Hematopoietic multipotent progenitor cell treated with erythropoietin and hydrocortisone succinate and interleukin-3 and kit ligand, for 17 days (in vitro differentiated cells): ENCODE measurements at places on chromosomes 2 and 18.
A peak's percentile ranks its signal among the peaks of the same experiment; 100 is the strongest.

DNA sequence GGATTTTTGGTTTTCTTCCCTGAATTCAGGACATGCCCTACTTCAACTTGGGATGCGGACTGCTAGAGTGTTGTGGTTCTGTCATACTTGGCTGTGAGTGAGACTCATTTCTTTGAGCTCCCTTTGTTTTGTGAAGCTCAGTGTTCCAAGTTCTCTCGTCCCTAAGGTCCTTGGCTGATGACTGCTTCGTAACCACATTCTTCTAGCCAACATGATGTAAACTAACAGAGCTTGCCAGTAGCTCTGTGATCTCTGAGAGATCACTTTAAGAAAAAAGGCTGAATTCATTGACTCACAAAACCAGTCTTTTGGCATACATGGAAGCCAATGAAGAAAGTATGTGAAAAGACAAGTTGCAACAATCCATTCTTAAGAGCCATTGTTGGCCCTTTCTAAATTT, 96.9 kb upstream of the MSTN start:
- DNase-seq = no peak

GRCh38 chr18:58732471-58732870, 61.2 kb downstream of the MALT1 start:
- no peak for DNase-seq

DNA sequence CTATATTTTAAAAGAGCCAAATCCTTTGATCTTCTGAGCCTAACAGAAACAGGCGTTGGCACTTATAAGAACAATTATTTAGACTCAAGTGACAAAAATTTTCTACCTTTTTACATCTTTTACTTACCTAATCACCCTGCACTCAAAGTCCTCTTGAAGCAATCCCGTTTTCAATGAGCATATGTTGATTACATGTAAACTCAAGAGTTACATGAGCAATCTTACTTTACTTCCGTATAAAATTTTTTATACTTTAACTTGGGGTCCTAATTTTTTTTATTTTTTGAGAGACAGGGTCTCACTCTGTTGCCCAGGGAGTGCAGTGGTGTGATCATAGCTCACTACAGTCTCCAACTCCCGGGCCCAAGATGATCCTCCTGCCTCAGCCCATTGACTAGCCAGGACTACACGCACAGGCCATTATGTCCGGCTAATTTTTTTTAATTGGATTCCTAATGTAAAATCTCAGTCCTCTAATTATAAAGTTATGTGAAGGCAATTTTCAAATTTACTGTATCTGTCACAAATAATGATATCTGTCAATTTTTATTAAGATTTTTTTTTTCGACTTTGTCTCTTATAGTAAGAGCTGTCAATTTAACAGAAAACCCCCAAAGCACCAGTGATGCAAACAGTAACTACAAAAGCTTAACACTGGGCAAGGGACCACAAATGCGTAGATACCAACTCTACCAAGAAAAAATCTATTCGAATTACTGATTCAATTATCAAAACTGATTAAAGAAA, 19.1 kb upstream of the STPG4 start:
- peak; percentile 46 for DNase-seq

GRCh38 chr2:58448065-58448507, 207.0 kb upstream of the FANCL start:
- no peak for DNase-seq

DNA sequence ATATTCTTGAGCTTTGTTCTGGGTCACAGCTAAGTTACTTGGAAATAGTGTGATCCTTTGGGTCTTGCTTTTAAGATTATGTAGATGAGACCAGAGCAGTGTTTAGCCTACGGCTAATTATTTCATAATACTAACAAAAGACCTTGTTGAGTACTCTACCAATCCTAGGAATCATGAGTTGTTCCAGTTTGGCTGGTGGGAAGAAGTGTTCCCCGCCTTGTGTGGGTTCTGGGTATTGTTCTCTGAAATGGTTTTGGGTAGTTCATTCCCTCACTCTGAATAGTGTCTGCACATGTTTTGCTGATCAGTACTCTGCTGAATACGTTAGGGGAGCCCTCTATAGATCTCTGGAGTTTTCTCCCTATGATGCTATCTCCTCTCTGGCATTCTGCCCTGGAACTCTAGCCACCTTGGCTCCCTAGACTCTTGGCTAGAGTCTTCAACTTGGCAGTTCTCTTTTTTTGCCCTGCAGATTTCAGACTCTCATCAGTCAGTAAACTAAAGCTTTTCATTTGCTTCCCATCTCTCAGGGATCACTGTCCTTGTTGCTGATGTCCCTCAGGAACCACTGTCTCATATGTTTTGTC, 48.4 kb downstream of the NEMP2 start:
- DNase-seq = peak; percentile 36

GRCh38 chr2:233463586-233463985, 103.0 kb downstream of the USP40 start:
- no peak for DNase-seq

DNA sequence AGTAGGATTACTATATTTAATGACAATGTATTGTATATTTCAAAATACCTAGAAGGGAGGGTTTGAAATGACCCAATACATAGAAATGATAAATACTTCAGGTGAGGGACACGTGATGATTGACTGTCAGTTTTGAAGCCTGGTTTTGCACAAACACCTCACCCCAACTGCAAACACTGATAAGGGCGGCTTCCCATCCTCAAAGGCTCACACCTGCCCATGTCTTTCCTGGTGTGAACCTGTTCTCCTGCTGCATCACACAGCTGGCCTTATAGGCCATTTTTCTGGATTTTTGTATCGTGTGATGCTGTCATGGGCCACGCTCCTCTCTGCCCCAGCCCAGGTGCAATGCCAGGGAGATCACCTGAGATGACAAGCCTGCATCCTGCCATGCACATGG, 166.5 kb upstream of the NCK2 start:
- DNase-seq = no peak

DNA sequence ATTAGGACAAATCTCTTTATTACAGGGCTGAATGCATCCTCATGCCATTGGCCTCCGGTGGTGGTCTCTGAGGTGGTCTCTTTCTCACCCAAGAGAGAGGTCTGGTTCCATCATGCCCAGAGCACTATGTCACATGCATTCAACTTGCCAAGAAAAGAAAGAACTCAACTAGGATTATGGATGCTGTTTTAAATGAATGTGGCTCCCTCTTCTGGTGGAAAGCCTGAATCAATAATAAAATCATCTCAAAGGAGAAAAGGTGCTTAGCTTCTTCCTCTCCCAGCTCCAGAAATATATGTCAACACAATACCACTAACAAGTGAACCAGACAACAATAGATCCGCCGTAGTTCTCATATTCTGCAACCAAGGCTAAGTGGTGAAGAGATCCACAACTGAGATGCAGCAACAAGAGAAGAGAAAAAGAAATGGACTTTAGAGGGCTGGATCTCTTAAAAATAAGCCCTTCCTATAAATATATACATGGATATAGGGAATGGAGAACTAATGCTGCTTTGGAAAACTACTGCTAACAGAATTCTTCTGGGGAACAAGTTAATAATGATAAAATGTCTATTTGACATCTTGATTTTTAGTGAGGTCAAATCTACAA, 396.8 kb downstream of the NCKAP5 start:
- DNase-seq = no peak

DNA sequence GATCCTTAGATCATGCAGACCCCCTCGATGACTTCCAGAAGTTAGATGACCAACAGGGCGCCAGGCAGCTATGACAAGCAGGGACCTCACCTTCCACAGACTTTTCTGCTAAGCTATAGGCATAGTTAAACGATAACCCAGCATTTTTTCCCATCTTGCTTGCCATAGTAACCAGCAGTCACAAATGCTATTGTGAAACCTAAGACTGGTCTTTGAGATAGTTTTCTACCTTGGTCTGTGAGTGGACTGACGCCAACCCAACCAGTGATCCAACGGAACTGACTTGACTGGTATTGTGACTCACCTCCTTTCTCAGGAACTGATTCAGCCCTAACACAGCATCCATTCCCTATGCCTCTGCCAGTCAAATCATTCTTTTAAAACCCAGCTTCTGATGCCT, 361.2 kb downstream of the LRRTM4 start:
- no peak for DNase-seq

DNA sequence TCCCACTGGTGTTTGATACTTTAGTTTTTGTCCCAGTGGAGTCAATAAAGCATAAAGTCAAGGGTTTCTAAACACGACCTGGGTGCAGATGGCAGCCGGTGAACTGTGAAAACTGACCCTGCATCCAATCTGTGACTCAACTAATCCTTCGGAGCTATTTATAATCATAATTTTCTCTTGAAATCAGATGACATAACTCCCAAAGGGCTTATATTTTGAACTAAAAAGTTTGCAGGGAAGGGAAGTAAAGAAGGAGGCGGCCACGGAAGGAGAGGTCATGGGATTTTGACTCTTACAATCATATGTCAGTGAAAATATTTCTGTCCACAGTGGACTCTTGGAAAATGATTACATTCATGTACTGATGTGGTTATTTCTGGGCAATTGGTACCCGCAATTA, 178.5 kb downstream of the PDE1A start:
- DNase-seq = no peak

- DNase-seq = no peak
These were observed 58.1 kb upstream of the ERBB4 start for GRCh38 chr2:212596688-212597087.

DNA sequence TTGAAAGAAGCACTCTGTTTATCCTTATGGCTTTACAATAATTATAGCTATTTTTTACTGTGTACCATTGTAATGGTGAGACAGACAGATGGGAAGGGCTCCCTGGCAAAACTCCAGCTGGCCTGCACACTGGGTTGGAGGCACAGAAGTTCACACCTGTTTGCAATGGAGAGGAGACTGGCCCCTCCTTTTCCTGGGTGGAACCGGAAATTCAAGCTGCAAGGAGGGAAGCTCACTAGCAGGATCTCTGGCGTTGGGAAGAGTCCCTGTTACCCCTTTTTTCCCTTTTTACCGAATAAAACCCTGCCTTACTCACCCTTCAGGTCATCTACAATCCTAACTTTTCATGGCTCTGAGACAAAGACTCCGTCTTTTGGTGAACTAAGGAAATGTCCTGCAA, 100.3 kb upstream of the TFPI start:
- no peak for DNase-seq

DNA sequence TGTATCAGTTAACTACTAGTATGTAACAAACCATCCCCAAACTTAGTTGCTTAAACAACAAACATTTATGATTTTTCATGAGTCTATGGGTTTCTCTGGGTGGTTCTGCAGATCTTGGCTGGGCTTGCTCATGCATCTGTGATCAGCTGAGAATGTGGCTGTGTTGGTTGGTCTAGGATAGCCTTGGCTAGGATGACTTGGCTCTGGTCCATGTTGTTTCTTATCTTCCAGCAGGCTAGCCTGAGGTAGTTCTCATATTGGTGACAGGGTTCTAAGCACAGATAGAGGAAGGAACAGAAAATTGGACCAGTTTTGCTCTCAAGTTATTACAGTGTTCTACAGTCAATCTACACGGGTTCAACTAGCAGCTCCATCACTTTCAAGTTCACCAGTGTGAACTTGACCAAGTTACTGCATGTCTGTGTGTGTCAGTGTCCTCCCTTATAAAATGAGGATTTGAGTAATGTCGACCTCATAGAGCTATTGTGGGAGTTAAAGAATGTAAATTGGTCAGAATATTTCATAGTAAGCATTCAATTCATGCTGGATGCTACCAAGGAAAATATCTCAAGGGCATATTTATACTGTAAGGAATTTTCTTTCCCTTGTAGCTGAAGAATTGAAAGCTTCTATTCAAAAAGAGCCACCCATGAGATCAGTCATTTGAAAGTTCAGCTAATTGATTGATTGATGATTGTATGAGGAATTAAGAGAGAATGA, 65.3 kb downstream of the MYO3B start:
- peak; percentile 13 for DNase-seq

DNA sequence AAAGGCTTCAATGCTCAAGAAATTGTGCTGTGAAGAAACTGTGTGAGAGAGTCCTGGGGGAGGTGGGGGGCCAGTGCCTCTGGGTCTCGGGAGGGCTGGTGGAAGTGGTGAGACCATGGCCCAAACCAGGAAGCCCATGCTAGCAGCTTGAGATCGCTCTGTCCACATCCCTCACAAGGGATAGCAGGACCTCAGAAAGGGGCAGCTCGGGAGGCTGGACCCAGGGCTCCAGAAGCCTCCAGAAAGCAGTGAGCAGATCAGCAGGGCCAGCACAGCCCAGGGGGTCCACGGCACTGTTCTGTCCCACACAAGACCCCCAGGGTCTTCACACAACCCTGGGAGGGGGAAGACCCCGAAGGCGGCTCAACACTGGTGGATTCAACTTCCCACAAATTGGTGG, 24.1 kb downstream of the ST8SIA5 start:
- DNase-seq = no peak

GRCh38 chr2:23988371-23988770, 21.5 kb upstream of the MFSD2B start:
- DNase-seq = peak; percentile 76

- DNase-seq = no peak
These were observed 81.9 kb upstream of the ZNF397 start for GRCh38 chr18:35158728-35159450.

GRCh38 chr18:8821083-8821465, 115.7 kb downstream of the MTCL1 start:
- no peak for DNase-seq

DNA sequence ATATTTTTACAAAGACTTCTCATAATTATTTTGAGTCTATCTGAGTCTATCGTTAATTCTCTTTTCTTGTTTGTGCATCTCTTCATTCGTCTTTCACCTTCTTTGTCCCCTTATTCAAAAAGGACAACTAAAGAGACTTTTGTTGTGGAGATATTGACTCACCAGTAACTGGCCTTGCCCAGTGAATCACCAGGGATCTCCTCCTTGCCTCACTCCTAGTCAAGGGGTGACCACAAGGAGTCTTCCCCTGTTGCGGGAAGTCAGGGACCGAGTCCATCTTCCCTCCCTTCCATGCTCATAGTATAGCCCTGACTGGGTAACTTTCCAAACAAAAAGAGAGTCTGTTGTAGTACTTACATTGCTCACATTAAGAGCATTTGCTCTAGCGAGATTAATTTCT, 158.9 kb downstream of the NEB start:
- no peak for DNase-seq

DNA sequence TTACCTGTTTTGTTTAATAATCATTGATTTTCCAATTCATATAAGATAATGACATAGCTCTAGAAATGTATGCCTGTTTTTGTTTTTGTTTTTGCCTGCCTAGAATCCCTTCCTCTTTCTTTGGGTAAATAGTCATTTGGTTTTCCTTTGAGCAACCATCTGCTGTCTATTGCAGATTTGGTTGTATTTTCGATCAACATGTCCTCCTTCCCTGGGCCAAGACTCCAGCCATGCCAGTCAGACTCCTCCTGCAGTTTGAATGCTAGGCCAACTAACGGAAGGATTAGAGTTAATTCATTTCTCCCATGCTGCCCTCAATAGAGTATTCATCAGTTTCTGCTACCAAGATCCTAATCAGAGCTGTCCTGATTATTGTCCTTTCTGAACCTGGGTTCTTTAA, 67.1 kb downstream of the MAIP1 start:
- DNase-seq = no peak

- no peak for DNase-seq
These were observed 533.8 kb upstream of the ACVR2A start for GRCh38 chr2:147311058-147311430.

- DNase-seq = no peak
These were observed 78.4 kb upstream of the SPOPL start for GRCh38 chr2:138423198-138423597.

- no peak for DNase-seq
These were observed 78.8 kb downstream of the ASAP2 start for GRCh38 chr2:9285385-9285920.
